Heart right ventricle (tissue), 16 donors: ENCODE measurements at places on chromosomes 1 and 21.

DNA sequence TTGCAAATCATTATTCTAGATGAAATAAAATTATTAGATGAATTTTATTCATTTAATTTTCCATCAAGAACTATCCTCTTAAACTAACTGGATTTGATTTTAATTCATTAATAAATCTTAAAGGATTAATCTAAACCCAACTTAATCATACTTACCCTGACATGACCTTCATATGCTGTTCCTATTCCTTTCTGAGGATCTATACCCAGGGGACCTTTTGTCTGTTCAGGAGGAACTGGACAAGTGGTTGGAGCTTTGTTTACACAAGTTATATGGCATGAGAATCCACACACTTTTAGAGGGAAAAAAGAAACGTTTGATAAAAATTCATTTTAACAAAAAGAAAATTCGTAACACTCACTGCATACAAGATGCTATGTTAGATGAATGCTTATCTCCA, 95.2 kb downstream of the COQ8A start:
- DNase-seq = no peak

GRCh38 chr1:177287994-177288393, 117.2 kb downstream of the BRINP2 start:
- DNase-seq = no peak

DNA sequence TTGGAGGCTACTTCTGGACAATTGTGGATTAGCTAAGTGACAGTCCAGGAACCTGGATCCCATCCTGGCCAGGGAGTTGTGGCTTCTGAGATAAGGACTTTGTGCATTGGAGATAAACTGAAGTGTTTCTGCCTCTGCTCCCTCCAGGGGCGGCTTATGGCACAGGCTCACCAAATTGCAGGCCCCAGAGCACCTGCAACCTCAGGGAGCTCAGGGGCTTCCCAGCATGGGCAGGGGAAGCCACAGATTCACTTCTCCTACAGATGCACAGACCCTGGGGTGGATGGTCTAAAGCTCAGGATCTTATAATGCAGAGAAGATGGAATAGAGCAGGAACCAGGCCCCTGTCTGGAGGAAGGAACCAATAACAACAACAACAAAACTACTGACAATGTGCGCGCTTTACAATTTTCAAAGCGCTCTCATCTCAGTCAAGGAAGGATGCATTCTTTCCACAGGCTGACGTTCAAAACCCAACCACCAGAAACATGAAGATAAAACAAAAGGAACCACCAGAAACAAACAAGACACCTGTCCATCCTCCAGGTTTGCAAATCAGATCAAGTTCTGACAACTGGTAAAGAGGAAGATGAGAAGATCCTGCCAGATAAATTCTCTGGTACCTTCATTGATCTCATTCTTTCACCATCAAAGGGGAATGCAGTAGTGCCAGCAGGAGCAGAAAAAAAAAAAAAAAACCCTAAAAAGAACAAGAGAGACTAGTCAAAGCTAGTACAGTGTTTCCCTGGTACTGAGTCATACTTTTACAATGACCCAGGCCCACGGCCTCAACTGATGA, 121.0 kb upstream of the IRF2BP2 start:
- DNase-seq = no peak

GRCh38 chr1:86498281-86498680, 29.6 kb downstream of the CLCA1 start:
- DNase-seq = no peak

DNA sequence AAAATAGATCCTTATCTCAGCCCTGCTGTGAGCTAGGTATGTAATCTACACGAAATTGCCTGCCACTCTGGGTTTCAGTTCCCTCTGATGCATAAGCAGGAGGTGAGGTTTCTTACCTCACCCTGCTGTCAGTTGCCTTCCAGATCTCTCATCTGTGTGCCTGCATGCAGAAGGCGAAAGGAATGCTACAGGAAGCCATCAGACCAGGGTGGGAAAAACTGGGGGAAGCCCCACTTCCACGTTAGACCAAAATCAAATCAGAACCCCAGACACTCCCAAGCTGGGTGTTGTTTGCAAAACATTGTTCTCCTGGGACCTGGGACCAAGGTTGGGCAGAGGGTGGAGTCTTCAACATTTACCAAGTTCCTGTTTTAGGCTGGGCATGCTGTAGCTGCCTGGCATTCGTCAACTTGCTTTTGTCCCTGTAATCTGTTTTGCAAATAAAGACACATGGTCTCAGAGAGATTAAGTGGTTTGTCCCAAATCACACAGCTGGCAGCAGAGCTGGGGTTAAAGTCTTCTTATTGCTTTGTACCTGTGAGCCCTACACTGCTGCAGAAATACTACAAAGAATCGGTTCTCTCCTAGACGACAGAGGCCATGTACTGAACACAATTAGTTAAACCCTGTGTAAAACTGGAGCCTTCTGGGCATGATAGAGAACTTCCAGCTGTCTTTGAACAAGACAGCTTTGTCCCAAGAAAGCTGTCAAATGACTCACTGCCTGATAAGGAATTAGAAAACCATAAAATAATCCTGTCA, 389.7 kb upstream of the RUNX1 start:
- no peak for DNase-seq

DNA sequence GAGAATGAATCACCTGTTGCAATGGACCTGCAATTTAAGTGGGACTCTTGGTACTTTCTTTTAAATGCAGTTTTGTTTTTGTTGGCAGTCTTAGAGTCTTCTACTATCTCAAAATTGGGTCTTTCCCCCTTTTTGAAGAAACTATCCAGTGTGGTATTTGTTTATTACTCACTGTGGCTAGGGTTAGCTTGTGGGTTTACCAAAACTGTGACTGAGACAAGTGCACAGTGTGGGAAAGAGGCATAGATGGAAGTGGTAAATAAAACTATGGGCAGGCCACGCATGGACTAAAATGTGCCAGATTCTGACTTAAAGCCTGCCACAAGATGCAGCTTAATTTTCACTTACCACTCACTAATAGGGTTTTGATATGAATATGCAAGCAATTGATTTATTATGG, 1441.7 kb downstream of the PLA2G4A start:
- DNase-seq = no peak

DNA sequence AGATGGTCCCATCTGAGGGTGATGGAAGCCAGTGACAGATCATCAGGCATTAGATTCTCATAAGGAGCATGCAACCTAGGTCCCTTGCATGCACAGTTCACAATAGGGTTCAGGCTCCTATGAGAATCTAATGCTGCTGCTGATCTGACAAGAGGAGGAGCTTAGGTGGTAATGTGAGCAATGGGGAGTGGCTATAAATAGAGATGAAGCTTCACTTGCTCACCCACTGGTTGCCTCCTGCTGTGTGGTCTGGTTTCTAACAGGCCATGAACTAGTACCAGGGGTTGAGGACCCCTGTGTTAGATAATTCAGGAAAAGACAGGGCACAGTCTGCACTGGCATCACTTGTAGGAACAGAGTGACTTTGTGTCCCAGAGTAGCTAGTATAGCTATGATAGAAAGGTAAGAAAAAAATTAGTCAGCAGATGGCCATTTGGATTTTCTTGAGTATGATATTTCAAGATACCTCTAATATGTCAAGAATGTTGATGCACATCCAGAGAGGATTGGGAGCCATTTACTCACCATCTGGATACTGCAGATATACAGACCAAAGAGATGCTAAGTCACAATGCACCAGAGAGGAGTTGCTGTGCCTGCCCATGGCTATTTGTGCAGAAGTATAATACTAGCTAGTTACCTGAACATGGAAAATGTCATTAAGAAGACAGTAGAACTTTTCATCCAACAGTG, 53.6 kb downstream of the ADCY10 start:
- DNase-seq = no peak

DNA sequence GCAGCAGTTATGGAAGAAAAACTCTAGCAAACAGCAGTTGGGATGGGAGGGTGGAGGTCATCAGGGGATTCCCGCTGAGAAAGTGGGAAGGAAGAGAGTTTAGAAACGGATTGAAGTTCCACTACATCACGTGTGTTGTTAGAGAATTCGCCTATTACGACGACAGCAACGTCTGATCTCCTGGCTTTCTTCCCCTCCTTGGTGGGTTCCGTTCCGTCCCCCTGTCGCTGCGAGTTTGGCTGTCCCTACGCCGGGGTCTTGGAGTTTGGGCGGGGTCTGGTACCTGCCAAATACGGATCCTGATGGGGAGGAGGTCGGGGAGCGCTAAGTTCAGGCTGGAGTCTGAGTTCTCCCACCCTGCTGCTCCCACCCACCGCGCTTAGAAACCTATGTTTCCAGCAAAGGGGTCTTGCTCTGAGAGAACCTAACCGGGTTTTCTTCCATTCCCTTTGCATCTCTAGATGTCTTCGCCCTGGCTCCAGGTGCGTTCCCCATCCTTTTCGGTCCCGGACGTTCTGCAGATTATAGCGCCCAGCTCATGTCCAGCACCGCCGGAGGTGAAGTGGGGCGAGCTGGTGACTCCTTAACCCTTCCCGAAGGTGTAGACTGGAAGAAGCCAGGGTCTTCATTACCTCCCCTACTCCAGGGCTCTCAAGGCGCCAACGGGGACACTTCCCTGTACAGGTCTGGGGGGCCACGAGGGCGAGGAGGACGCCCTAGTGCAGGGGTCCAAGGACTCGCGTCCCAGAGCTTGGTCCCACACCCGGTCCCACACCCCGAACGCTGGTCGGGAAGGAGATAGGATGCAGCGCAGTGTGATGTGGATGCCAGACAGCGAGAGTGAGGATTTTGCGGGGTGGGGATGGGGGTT, 641 bp upstream of the KCNK2 start:
- DNase-seq = no peak

GRCh38 chr1:201882665-201883132, 6.0 kb upstream of the SHISA4 start:
- DNase-seq = no peak

DNA sequence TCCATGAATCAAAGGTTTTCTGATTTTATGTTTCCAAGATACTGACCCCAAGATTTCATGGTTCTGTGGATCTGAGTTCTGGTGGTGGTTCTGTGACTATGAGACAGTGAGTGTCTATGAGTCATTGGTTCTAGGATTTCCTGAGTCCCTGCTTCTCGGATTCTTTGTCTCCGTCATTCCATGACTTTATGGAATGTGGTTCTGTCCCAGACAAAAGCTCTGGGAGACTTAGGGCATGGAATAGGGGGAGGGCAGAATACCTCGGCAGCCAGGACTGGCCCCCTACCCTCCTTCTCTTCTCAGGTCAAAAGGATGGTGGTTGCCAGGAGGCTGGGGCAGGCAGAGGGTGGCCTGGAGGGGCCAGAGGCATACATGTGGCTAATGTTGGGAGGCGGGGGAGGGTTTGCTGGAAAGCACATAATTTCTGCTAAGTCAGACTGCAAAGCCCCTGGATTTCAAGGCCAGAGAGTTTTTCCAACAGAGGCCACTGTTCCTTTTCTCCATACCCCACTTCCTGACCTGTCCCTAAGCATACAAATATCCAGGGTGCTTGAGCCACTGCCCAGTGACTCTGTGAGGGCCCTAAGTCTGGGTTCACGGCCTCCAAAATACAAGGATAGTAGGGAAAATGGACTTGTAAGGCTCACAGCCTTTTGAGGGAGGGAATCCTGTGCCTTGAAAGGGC, 17.2 kb downstream of the CDCP2 start:
- DNase-seq = no peak

DNA sequence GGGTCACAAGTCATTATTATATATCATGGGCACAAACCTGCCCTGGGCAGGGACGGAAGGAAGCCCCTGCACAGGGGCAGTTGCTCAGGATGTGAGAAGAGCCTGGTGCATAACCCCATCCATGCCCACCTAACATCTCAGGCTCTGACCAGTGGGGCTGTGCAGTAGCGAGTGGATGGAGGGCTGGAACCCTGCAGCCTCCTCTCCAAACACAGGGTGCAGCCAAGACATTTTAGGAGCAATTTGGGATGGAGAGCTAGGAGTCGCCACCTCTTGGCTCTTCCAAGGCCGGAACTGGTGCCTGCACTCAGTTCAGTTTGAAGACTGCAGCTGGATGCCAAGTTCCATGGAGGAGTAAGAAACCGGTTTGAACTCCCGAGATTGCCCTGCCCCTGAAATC, 2.8 kb downstream of the MX1 start:
- DNase-seq = no peak

GRCh38 chr1:224338150-224338838, 8.3 kb upstream of the NVL start:
- no peak for DNase-seq

GRCh38 chr1:219433001-219433400, 179.9 kb downstream of the ZC3H11B start:
- no peak for DNase-seq

GRCh38 chr21:39078322-39079065, 104.8 kb downstream of the PSMG1 start:
- no peak for DNase-seq

- DNase-seq = peak; percentile 41
Measured at GRCh38 chr21:34129039-34129891, 55.9 kb downstream of the MRPS6 start.

- no peak for DNase-seq
Measured at GRCh38 chr1:182664296-182664695, 20.1 kb downstream of the RGS8 start.

DNA sequence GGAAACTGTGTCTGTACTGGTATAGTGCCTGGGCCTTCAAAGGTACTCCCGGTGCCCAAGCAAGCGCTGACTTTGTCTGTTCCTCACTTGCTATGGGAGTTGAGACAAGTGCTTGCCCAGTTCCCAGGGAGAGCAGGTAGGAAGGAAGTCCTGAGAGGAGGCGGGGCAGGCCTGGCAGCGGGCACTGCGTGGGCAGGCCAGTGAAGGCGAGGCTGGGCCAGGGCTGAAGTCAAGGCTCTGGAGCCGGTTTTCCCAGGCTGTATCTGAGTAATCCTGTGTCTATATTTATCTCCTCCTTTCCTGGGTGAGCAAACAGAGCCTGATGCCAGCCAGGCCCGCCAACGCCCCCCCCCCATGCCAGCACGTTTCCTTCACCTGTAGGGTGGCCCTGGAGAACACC, 15.9 kb upstream of the EDN2 start:
- DNase-seq = peak; percentile 57
